ENCODE measurements at places on chromosomes 7 and 10. TPM values are rescaled to one million over a fixed set of nuclear protein-coding genes. Genes with fewer than 3 reads are reported as not detected.

GRCh38 chr10:125880719-125881118, 373 bp downstream of the DHX32 start:
- H3K27ac ChIP-seq = no peak overlapping the region
- H3K4me3 ChIP-seq = no peak overlapping the region
- no peaks in the 10 kb centered on the region for H3K4me1 ChIP-seq
- DNase-seq = no peak
- no peaks in the 10 kb centered on the region for H3K27me3 ChIP-seq

DNA sequence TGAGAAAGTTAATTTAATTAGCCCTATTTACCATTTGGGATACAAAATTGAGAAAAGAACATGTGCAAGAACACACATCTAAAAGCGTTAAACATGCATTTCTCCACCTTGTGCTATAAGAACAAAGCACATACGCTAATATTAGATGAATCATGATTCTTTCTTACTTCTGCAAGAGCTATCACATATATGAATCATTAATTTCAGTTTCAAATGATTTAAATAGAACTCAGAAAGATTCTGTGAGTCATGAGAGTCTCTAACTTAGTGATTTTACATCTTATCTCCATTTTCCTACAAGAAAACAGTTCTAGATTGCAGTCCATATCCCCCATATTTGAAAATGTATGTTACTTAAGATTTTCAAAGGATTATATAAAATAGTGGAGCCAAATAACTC, 173.9 kb downstream of the RNLS start:
- no peaks in the 10 kb centered on the region for H3K27me3 ChIP-seq
- no peaks in the 10 kb centered on the region for H3K36me3 ChIP-seq
- no peak for DNase-seq
- no peak overlapping the region for H3K4me3 ChIP-seq
- H3K4me1 ChIP-seq = no peaks in the 10 kb centered on the region

- no peaks in the 10 kb centered on the region for H3K4me1 ChIP-seq
- no peaks in the 10 kb centered on the region for H3K27me3 ChIP-seq
- peak; percentile 29 for DNase-seq
- no peaks in the 10 kb centered on the region for H3K36me3 ChIP-seq
- H3K4me3 ChIP-seq = no peak overlapping the region
These were observed 94.6 kb downstream of the CUX1 start for GRCh38 chr7:101911800-101912715.

The HOGA1 gene
- total RNA-seq = not detected

GRCh38 chr7:98116656-98117461, 10.2 kb downstream of the LMTK2 start:
- H3K27me3 ChIP-seq = no peaks in the 10 kb centered on the region
- H3K36me3 ChIP-seq = no peaks in the 10 kb centered on the region
- DNase-seq = no peak
- H3K4me1 ChIP-seq = no peaks in the 10 kb centered on the region

The PNLIP gene
- total RNA-seq = not detected

DNA sequence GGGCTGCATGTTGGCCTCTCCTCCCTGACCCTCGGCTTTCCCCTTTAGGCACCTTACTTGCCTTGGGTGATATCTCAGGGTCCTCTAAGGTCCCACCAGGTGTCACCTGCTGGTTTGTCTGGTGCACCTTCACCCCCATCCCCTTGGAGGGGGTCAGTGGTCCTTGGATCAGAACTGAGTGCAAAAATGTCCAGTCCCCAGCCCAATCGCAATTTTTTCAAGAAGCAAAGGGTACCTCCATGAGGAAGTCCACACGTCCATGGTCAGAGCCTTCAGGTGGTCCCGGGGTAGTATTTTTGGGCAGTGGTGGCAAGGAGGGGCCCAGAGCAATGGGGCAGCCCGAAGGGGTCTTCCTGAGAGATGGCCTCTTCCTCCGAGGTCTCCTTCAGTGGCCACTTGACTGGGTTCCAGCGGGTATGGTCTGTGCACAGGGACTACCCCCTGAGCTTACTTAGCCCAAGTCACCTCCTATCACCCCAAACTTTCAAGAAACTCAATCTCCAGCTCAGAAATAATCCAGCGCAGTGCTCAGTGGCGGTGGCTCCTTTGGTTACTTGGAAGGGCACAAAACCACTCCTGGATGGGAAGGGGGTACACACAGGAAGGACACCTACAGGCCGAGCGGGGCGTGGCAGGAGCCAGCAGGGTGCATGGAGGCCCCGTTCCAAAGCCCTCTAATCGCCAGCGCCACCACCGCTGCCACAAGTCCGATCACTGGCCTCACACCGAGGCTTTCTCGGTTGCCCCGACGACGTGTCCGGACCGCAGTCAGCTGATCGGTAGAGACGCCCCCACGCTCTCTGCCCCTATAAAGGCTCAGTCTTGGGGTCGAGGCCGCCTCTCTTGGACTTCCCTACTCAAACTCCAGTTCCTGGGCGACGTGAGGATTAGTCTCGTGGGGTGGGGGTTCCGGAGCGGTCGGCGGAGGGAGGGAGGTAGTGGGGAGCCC, 4.5 kb downstream of the SAP25 start:
- H3K4me3 ChIP-seq = no peak overlapping the region
- peak; percentile 79 for DNase-seq
- H3K4me1 ChIP-seq = peaks cover 7% of the 10 kb centered on the region
- H3K36me3 ChIP-seq = no peaks in the 10 kb centered on the region
- H3K27ac ChIP-seq = no peak overlapping the region
- H3K27me3 ChIP-seq = no peaks in the 10 kb centered on the region

DNA sequence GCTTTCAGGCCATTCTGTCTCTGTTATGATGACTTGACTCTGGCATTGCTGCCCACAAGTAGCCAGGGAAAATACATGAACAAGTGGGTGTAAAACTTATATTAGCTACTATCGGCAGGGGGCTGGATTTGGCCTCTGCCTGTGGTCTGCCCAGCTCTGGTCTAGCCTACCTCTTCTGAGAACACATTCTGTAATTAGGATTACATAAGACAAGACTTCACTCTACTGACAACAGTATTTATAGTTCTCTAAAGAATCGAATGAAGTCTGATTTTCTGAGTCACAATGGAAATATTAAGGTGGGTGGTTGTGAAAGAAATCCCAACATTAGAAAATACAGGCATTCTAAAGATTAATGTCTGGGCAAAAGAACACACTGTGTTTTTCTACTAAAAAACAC, 55.5 kb downstream of the DLD start:
- H3K27ac ChIP-seq = no peak overlapping the region
- H3K4me3 ChIP-seq = no peak overlapping the region
- H3K36me3 ChIP-seq = peaks cover 4% of the 10 kb centered on the region
- DNase-seq = no peak
- no peaks in the 10 kb centered on the region for H3K27me3 ChIP-seq
- no peaks in the 10 kb centered on the region for H3K4me1 ChIP-seq

The RELN gene
- 1.1 TPM for total RNA-seq

- H3K4me1 ChIP-seq = no peaks in the 10 kb centered on the region
- no peak overlapping the region for H3K27ac ChIP-seq
- H3K4me3 ChIP-seq = no peak overlapping the region
- H3K36me3 ChIP-seq = no peaks in the 10 kb centered on the region
- no peak for DNase-seq
These were observed 62.1 kb downstream of the VWA2 start for GRCh38 chr10:114301177-114301576.

The FBXO24 gene
- total RNA-seq = 0.21 TPM

The ATRNL1 gene
- 0.37 TPM for total RNA-seq

DNA sequence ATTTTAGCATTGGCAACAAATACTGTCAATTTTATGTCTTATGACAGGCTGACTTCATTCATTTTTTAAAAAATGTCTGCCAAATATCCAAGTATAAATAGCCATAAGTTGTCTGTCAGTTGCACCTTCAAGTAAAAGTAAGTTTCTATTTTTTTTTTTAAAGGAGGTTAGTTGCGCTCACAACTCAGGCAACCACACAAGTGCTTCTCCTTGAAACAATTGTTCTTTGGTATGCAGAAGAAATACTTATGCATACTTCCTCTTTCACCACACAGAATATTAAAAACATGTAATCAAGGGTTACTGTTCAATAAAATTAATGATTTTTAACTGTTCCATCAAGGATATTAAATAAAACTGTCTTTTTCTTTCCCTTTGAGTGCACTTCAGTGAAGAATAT, 97.9 kb downstream of the RTKN2 start:
- no peaks in the 10 kb centered on the region for H3K36me3 ChIP-seq
- no peaks in the 10 kb centered on the region for H3K27me3 ChIP-seq
- H3K4me3 ChIP-seq = no peak overlapping the region
- H3K27ac ChIP-seq = no peak overlapping the region
- no peak for DNase-seq

GRCh38 chr10:77087366-77087765, 550.2 kb downstream of the KCNMA1 start:
- H3K36me3 ChIP-seq = no peaks in the 10 kb centered on the region
- no peaks in the 10 kb centered on the region for H3K27me3 ChIP-seq
- no peak overlapping the region for H3K4me3 ChIP-seq
- H3K27ac ChIP-seq = no peak overlapping the region
- no peaks in the 10 kb centered on the region for H3K4me1 ChIP-seq
- no peak for DNase-seq

DNA sequence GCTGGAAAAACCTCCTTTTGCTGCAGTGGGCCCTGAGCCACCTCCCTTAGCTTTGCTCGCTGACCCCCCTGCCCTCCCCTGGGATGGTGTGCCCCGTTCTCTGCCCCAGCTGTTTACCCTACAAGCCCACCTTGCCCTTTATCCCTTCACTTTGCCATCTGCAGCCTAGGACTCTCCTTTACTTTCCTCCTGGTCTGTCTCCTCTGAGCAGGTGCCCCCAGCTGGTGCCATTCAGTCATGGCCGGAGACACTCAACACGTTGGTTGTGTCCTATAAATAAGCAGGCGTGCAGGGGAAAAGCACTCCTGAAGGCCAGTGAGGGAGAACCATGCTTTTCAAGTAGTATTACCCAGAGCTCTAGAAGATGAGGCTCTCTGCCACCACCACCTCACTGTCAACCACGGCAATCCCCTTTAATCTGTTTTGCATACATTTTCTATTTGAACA, 6.1 kb downstream of the RASSF4 start:
- H3K36me3 ChIP-seq = no peaks in the 10 kb centered on the region
- H3K27me3 ChIP-seq = no peaks in the 10 kb centered on the region
- H3K4me1 ChIP-seq = peaks cover 1% of the 10 kb centered on the region
- peak; percentile 17 for DNase-seq

- no peak overlapping the region for H3K27ac ChIP-seq
- no peak overlapping the region for H3K4me3 ChIP-seq
- H3K27me3 ChIP-seq = no peaks in the 10 kb centered on the region
These were observed 79.0 kb upstream of the PLXNA4 start for GRCh38 chr7:132655131-132655727.

DNA sequence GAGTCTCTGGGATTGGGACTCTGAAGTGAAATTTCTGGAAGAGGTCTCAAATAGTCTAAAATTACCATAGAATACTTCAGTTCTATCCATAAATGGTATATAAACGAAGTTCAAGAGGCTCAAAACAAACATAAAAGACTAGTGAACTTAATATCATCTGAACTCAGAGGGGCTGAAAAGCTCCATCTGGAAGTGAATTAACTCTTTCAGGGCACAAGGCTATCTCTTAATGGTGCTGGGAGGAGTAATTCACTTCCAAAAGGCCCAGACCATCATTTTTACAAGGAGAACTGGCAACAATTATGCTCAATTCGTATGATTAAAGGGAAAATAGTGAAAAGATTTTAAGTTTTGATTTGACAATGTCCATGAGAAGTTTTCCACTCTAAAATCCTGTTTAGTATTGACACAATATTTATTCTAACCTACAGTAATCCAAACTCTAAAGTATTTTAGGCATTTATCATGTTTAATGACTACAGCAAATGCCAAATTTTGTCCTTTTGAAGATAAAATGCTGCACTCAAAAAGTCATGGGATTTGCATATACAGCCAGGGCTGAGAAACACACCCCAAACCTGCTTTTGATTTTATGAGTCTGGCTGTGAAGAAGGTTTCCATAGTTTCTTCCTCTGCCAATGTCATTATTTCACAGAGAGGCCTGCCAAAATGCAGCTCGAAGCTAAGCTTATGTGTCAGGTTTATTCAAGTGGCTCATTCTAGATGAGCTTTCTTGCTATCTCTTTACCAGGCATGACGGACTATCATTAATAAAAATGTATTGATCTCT, 143.9 kb downstream of the HIBADH start:
- no peak overlapping the region for H3K4me3 ChIP-seq
- DNase-seq = no peak
- H3K36me3 ChIP-seq = no peaks in the 10 kb centered on the region
- no peak overlapping the region for H3K27ac ChIP-seq
- H3K27me3 ChIP-seq = no peaks in the 10 kb centered on the region

The TSPAN15 gene
- 129 TPM for total RNA-seq

The OR6V1 gene
- total RNA-seq = not detected

- no peaks in the 10 kb centered on the region for H3K27me3 ChIP-seq
- peaks cover 5% of the 10 kb centered on the region for H3K36me3 ChIP-seq
- no peaks in the 10 kb centered on the region for H3K4me1 ChIP-seq
- H3K4me3 ChIP-seq = no peak overlapping the region
- DNase-seq = no peak
These were observed 123.5 kb downstream of the KMT2C start for GRCh38 chr7:152312316-152312715.

DNA sequence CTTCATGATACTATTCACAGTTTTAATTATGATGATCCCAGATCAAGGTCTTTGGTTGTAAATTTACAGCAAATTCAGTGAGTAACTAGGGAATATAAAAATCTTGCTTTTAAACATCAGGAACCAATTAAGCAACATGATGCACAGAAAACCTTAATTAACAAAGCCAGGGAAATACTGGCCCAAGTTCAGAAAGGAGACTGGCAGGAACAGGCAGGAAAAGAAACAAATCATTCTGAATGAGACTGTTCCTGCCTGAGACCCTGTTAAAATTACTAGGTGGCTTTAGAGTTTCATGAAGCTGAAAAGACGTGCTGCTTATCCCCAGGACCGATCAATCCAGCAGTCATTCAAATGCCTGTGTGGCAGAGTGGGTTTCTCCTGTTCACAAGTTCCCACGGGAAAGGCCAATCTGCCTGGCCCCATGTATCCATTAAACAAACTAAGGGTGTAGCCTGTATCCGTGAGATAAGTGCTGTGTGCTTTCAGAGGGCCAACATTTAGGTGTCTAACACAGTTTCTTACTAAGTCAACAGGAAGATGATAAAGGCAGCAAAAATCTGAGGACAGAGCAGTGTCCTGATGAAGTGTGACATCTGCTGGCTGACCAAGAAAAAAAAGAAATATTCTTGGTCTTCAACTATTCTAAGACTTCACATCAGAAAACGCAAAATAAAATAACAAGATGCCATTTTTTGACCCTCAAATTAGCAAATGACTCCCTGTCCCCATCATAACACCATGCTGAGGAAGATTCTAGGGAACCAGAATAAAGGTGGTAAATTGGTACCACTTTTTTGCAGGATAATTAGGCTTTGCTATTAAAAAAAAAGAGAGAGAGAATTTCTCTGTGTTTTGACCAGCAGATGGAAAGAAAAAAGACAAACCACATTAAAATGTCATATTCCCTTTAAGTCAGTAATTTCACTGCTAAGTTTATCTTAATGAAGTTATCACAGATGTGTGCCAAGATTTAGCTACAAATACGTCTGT, 34.2 kb downstream of the PUS7 start:
- H3K4me1 ChIP-seq = no peaks in the 10 kb centered on the region
- no peaks in the 10 kb centered on the region for H3K27me3 ChIP-seq

GRCh38 chr7:1466524-1467271, 7.4 kb upstream of the MICALL2 start:
- no peak overlapping the region for H3K4me3 ChIP-seq
- no peaks in the 10 kb centered on the region for H3K36me3 ChIP-seq
- H3K27ac ChIP-seq = peak overlapping the region; percentile 76
- H3K4me1 ChIP-seq = peaks cover 25% of the 10 kb centered on the region
- DNase-seq = peak; percentile 89

GRCh38 chr7:81956520-81956919, 186.7 kb upstream of the HGF start:
- no peaks in the 10 kb centered on the region for H3K27me3 ChIP-seq
- no peaks in the 10 kb centered on the region for H3K4me1 ChIP-seq
- no peaks in the 10 kb centered on the region for H3K36me3 ChIP-seq
- H3K27ac ChIP-seq = no peak overlapping the region
- DNase-seq = no peak

Measured in colonic mucosa (tissue), 4 donors.